ENCODE measurements at places on chromosomes 3 and 15.

GRCh38 chr3:16633948-16634347 is 28.7 kb upstream of the DAZL start:
- DNase-seq = no peak

- DNase-seq = no peak
Measured at GRCh38 chr15:83170474-83171165, 37.0 kb downstream of the HDGFL3 start.

DNA sequence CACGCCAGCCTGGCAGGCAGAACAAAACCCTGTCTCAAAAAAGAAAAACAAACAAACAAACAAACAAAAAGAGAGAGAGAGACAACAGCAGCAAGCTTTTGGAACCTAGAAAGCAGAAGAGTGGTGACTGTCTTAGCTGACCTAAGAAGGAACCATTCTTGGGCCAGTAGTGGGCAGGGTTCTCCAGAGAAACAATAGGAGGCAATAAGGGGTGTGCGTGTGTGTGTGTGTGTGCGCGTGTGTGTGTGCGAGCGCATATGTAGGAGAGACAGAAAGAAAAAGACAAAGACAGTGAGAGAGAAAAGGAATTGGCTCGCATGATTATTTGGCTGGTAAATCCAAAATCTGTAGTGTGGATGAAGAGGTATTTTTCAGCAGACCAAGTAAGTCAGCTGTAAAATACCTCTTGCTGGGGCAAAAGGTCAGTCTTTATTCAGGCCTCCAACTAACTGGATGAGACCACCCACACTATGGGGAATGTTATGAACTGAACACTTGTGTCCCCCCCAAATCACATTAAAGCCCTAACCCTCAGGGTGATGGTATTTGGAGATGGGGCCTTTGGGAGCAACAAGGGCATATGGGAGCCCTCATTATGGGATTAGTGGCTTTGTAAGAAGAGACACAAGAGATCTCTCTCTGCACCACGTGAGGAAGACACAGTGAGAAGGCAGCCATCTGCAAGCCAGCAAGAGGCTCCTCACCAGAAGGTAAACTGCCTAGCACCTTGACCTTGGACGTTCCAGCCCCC is 15.1 kb upstream of the BLM start:
- no peak for DNase-seq

- no peak for DNase-seq
Measured at GRCh38 chr3:177468331-177468730, 271.0 kb upstream of the TBL1XR1 start.

DNA sequence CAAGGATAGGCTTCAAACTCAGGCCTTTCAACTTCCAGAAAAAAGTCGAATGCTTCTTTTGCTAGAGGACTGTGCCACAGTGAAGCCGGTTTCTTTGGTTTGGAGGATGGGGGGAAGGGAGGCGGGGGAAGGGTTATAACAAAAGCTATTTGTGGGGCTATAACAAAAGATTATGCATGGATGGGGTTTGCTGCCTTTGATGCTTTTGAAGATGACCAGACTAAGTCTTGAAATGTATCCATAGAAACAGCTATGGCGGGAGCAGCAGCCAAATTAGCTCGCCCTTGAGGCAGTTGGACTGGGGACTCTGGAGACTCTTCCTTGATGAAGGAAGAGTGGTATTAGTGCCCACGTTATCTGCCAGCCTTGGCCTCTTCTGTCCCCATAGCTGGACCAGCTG is 47.5 kb downstream of the SRGAP3 start:
- DNase-seq = no peak

GRCh38 chr3:142502187-142502985 is 54.5 kb upstream of the XRN1 start:
- no peak for DNase-seq

GRCh38 chr15:74180881-74181602 is 7.5 kb downstream of the ISLR start:
- DNase-seq = no peak

DNA sequence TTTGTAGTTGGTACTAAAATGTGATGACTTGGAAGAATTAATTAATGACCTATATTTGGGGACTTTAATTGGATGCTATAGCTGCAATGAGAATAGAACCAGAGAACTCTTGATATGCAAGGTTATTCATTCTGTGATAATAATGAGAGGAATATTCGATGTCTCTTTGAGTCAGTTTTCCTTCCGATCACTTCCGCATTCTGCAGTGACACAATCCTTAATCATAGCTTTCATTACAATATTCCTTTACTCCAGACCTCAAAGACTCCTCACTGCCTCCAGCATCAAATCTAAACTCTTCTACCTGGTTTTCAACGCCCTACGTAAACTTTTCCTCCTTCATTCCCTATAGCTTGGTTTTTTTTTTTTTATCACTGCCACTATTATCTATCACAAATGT is 21.6 kb downstream of the B3GNT5 start:
- no peak for DNase-seq

DNA sequence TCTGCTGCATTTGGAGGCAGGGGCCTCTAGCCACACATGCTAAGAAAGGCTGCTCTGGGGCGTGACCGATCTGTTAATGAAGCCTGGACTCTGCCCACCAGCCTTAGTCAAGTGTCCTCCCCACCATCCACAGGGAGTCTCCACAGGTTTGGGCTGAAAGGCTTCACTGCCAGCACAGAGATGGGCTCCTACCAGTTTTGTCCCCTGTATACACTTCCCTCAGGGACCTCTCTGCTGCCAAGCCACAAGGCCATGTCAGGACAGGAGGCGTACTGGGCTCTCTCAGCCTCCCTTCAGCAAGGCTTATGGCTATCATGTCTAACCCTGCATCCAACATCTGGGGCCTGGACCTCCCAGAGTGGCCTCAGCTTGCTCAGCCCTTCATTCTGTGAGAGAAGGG is 23.5 kb downstream of the KIF9 start:
- DNase-seq = no peak

DNA sequence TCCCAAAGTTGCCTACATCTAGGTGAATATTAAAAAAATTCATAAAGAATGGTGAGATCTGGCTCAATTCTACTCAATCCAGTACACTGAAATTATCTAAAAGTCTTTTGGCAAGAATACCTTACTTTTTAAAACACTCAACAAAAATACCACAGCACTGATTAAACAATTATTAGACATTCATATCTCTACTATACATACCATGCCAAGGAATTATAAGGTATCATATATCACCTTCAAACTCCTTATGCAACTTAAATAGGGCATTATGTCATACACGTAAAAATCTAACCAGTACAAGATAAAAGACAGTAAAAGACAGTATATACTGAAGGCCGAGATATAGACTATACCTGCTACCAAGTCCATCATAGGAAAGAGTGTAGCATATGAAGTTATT is 6.1 kb upstream of the ANKRD28 start:
- no peak for DNase-seq

GRCh38 chr15:81948751-81949150 is 97.1 kb downstream of the MEX3B start:
- DNase-seq = no peak

DNA sequence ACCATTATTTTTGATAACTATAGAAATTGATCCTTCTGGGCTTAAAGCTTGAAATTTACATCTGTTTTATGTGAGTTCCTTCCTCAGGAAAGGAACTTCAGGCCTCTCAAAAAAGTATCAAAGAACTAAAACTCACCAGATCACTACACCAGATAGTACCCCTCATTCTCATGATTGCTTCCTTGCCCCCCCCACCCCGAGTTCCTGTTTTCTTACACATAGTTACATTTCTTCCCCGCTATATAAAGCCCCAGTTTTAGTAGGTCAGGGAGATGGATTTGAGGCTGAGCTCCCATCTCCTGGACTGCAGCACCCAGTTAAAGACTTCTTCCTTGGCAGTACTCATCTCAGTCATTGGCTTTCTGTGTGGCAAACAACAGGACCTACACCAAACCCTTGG is 80.3 kb upstream of the HRH1 start:
- DNase-seq = no peak

DNA sequence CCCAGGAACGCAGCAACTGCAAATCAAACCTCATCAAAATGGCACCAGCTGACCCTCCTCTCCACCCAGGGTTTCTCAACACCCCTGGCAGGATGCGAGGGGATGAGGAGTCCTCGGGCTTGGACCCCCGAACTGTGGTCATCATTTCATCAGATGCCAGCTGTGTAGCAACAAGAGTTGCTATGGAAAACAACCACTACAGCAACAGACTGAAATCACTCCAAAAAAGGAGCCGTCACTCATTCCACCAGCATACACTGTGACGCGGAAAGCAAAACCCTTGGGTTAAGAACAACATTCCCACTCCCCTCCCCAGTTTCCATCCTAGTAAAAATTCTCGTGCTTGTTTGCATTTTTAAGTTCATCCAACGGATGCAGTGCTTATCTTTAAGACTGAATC is 40.1 kb downstream of the VGLL4 start:
- no peak for DNase-seq

DNA sequence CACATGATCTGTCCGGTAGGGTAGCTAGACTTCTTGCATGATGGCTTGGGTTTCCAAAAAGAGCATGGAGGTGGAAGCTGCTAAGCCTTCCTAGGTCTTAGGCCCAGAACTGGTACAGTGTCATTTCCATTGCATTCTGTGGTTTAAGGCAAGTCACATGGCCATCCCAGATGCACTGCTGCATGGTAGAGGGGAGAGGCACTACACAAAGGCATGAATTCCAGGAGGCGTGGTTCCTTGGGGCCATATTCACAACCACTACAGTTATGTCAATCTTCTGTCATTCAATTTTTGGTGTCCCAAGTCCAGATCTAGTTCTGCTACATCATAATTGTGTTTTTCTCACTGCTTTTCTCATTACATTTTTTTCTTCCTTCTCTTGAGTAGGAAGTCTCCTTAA is 122.2 kb upstream of the CHRM5 start:
- no peak for DNase-seq

DNA sequence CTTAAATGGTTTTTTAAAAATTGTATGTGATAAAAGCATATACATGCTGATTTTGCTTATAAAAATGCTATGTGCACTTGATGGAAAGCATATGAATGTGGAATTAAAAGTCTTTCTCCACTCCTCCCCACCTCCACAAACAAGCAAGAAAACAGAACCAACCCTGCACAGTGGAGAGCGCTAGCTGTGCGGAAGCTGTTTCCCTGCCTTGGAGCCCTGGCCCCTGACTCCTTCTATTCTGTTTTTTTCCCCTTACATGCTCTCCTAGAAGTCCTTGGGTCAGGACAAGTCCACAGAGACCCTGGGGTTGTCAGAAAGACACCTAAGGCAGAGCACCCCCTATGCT is 64.2 kb downstream of the BOC start:
- no peak for DNase-seq

GRCh38 chr3:184693011-184693975 is 18.6 kb downstream of the MAGEF1 start:
- DNase-seq = no peak

GRCh38 chr3:182726258-182727142 is 66.8 kb upstream of the ATP11B start:
- DNase-seq = no peak

DNA sequence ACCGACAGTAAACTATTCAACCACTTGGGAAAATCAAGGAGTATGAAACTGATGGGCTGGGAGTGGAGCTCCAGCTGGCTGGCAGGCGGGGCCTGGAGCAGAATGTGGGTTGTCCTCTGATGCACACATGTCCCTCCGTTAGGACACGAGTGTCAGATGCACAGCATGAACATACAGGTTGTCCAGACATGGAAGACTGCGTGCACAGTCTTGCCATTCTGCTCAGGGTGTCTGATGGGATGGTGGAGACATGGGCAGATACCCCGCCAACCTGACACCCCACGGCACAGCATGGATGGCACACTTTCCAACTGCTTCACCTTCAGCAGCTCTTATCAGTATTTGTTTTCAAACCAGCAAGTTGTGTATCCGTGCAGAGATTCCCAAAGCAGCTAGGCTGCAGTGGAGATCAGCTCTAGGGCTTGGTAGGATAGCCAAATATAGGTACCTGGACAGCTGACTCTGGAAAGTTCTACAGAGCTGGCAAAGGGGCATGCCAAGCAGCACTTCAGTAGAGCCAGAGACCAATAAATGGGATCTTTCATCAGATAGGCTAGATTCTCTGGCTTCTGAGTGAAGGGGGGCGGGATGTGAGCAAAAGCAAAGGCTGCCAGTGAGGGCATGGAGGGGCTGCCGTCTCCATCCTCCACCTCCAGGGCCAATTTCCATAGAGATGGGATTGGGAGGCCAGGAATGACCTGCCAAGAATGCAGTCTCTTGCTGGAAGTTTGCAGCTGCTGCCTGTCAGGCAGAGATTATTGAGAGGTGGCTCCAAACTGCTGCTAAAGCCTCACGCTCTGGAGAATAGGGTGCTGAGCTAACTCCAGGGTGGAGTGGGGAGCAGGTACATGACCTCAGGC is 47.2 kb upstream of the KY start:
- no peak for DNase-seq

GRCh38 chr3:85244519-85244918 is 285.7 kb downstream of the CADM2 start:
- DNase-seq = no peak

DNA sequence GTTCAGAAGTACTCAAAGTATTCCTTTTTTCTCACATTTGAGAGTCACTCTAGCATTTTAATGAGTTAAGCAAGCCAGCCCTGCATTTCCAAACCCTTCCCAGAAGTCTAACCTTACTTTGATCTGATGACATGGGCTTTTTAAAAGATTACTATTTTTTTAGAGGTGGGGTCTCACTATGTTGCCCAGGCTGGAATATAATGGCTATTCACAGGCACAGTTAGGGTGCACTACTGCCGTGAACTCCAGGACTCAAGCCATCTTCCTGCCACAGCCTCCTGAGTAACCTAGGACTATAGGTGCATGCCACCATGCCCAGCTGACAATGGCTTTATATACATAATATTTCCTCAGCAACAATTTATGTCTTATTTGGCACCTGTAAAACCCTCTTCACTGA is 64.1 kb upstream of the GOLGA6B start:
- DNase-seq = no peak

DNA sequence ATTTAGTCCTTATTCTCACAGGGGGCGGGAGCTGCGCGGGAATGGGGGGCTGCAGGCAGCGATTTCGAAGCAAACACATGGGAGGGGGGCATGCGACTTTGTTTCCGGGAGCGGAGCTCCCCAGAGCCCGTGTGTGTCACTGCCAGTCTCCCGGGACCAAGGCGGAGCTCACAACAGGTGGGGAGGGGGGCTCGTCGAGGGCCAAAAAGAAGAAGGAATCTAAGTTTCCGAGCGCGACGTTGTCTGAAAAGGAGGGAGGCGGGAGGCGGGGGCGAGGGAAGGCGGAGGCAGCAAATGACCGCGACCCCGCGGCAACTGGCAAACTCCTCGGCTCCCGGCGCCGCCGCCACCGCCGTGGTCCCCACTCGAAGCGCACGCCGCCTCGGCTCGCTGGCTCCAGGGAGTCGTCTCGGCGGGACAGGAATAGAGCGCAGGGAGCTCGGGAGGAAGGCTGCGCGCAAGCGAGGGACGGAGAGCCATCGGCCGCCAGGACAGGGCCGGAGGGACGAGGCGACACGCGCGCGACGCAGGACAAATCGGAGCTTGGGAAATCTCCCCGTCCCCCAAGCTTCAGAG is 1.4 kb downstream of the FOXP1 start:
- peak; percentile 41 for DNase-seq

GRCh38 chr3:68458581-68458980 is 473.8 kb downstream of the TAFA4 start:
- DNase-seq = no peak

GRCh38 chr15:88894819-88895767 is at the start of gene HAPLN3:
HAPLN3 (minus strand) TSS chr15:88895544; CDS start chr15:88887298, 8,246 bp downstream.
- peak; percentile 60 for DNase-seq

All from activated T-cell treated with anti-CD3 and anti-CD28 coated beads, Interleukin-2, amount 50 U/mL, for 4 hours (primary cell).